CD4-positive, alpha-beta T cell (primary cell): ENCODE measurements at places on chromosomes 11 and 22.

DNA sequence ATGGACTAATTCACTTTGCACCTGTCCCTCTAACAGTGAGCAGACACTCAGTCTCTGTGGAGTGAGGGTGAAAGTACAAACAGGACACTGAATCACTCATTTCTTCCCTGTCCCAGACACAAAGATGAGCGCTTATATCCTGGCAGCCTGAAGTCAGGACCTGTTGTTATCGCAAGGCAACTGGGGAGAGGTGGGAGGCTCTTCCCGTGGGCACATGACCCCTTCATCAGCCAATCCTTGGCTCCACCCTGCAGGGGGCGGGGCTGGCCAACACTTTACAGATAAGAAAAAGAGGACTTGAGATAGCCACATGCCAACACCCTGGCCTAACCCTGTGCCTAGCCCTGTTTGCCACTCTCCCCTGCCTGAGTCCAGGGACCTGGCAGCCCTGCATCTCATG, 29.5 kb upstream of the TESMIN start:
- DNase-seq: no peak

- DNase-seq: no peak
These were observed 129.0 kb upstream of the PARVA start for GRCh38 chr11:12248330-12248729.

- DNase-seq: no peak
These were observed 10.6 kb downstream of the RPL3 start for GRCh38 chr22:39308614-39309363.

DNA sequence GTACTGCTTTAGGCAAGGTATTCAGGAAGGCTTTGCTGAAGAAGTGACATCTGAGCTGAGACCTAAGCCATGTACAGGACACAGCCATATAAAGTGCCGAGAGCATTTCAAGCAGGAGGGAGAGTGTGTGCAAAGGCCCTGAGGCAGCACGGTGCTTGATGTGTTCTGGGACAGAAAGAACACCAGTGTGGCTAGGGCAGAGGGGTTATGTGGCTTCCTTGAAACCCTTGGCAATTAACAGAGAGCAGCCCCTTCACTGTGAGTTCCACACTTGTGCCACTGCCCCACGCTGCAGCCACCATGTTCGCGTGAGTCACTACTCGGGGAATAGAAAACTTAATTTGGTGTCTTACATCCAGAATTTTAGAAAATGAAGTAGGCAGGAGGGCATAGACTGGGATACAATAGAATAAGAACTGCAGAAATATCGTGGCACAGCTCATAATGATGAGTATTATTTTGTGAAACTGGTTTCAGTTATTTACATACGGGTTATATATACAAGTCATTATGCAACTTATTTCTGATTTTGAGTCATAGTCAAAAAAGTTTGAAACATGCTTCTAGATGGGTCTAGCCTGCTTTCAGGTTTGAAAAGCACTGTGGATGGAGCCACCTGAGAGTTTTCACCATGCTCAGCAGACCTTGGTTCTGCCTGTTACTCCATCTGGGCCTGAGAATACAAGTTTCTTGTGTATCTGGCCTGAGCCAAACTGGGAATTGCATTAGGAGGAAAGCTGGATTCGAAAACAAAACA, 11.8 kb downstream of the IL10RA start:
- DNase-seq: no peak

DNA sequence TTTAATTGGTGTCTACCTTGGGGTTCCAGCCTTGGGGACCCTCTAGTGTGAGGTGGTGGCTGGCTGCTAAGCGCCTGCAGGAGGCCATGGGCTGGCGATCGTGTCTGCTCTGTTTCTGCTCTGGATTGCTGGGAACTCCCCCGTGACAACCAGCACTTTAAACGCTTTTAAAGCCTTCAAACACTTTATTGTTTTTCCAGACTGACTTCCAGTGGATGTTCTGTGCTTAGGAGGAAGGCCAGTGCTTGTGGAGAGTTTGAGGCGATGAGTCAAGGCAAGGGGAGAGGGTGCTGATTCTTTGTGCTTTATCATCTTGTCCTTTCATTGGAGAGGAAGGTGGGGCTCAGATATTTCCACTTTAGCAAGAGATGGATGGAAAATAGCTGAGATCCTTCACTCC, 81.6 kb downstream of the FLI1 start:
- DNase-seq: no peak

- peak; percentile 72 for DNase-seq
These were observed 769 bp downstream of the MAFF start for GRCh38 chr22:38202437-38203089.

DNA sequence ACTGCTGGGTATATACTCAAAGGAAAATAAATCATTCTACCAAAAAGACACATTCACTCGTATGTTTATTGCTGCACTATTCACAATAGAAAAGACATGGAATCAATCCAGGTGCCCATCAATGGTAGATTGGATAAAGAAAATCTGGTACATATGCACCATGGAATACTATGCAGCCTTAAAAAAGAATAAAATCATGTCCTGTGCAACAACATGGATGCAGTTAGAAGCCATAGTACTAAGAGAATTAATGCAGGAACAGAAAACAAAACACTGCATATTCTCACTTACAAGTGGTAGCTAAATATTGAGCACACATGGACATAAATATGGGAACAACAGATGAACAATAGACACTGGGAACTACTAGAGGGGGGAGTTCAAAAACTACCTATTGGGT, 96.3 kb downstream of the FAM76B start:
- no peak for DNase-seq

GRCh38 chr11:64536396-64536941, 54.6 kb upstream of the SLC22A12 start:
- no peak for DNase-seq

- DNase-seq: no peak
These were observed 3.7 kb upstream of the SIK2 start for GRCh38 chr11:111598559-111598958.

- no peak for DNase-seq
These were observed 56.5 kb downstream of the FLRT1 start for GRCh38 chr11:64092111-64092760.

DNA sequence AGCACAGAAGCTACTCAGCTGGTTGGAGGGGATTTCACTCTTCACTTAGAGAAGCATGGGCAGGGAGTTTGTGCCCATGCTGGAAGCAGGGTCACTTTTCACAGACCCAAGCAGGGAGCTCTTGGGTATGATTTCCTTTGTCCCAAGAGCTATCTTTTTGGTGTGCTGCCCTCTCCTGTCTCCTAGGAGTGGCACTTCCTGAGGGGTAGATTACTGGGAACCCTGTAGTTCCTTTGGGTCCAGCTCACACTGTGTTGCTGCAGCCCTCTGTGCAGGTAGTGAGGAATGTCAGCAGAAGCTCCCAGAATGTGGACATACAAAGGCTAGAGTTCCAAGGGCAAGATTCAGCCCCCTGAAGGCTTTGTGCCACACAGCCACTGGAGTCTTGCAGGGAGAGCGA, 537.1 kb upstream of the ANO3 start:
- no peak for DNase-seq

DNA sequence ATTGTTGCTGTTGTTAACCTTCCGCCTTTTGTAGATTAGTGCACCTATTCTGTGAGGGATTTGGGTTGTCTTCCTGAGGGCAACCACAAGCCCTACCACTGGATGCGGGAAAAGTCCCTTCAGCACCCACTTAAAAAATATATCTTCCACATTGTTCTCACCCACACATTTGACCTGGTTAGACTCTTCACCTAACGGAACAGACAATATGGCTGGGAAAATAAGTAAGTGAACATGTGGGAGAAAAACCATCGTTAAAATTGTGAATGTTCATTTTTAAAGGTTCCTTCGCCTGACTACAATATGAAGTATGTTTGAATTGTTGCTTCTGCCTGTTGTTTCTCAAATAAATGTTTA, 72.0 kb upstream of the MPEG1 start:
- DNase-seq: no peak

- no peak for DNase-seq
These were observed 41.4 kb upstream of the CREB3L1 start for GRCh38 chr11:46235777-46236688.

DNA sequence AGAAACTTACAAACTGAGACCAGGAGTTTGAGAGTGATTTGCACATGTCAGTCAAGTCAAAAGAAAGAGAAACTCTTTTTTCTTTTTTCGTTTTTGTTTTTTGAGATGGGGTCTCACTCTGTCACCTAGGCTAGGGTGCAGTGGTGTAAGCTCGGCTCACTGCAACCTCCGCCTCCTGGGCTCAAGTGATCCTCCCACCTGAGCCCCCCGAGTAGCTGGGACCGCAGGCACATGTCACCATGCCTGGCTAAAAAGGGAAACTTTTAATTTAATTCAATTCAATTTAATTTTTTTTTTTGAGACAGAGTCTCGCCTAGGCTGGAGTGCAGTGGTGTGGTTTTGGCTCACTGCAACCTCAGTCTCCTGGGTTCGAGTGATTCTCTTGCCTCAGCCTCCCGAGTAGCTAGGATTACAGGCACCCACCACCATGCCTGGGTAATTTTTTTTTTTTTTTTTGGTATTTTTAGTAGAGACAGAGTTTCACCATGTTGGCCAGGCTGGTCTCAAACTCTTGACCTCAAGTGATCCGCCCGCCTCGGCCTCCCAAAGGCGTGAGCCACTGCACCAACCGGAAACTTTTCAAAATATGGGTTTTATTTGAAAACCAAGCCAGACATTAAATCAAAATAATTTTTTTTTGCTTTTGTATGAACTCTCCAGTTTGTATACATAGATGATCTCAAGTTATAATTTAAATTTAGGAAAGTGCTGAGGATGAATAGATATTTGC, 9.9 kb downstream of the UCP3 start:
- DNase-seq: no peak

DNA sequence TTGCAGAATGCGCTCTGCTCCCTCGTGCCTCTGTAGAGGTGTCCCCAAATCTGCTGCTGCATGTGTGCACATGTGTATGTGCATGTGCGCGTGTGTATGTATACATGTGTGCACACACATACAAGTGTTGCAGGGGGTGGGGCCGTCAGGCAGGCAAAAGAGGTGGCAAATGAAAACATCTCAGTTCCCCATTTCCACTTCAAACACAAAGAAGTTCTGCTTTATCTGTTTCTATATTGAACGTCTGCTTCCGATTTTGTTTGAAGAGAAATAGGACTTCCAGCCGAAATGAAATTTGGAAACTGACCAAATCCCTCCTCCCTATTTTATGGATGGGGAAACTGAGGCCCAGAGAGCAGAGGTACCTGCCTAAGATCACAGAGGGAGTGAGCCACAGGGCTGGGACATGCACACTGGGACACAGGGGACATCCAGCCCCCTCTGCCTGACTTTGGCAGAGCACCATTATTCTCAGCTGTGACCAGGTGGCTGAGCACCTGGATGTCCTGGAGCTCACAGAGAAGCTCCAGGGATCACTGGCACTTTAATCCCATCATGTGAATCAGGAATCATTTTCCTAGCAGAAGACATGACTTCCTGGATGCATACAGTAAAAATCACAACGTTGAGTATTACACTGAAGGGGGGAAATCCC, 41.2 kb upstream of the ALX4 start:
- DNase-seq: no peak

- no peak for DNase-seq
These were observed 24.7 kb upstream of the CCDC188 start for GRCh38 chr22:20175597-20175900.

- DNase-seq: no peak
These were observed 27.8 kb downstream of the CEP295 start for GRCh38 chr11:93689240-93689639.

GRCh38 chr11:46601129-46601528, 7.3 kb upstream of the AMBRA1 start:
- DNase-seq: no peak

GRCh38 chr11:14370496-14370895, 11.5 kb upstream of the RRAS2 start:
- DNase-seq: no peak

- DNase-seq: no peak
These were observed 67.2 kb upstream of the CD82 start for GRCh38 chr11:44498089-44498871.

DNA sequence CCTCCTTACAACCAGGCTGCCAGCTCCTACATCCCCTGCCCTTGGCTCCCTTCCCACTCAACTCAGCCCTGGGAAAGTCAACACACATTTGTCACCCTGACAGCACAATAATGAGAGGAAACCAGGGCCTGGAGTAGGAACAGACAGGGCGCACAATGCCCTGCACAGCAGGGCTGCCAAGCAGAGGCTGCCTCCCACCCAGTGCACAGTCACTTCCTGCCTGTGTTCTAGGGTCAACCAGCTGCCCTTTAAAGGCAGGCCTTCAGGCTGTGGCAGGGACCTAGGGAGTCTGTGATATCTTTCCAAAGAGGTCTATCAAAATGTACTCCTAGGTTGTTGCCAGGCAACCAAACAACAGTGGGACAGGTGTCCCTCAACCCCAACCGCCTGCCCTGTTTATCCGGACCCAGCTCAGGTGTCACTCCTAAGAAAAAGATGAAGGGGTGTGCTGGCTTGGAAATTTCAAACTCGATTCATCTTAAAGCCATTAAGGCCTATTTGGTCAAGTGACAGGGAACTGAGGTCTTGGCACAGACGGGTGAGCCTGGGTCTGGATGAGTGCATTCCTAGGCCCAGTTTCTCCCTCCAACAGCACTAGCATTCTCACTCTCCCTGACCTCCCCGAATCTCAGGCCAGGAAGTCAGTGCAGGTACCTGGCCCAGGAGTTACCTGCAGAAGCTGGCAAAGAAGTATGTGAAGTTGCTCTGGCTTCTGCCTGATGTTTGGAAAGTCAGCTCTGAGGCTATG, 110.3 kb upstream of the PITPNB start:
- no peak for DNase-seq

DNA sequence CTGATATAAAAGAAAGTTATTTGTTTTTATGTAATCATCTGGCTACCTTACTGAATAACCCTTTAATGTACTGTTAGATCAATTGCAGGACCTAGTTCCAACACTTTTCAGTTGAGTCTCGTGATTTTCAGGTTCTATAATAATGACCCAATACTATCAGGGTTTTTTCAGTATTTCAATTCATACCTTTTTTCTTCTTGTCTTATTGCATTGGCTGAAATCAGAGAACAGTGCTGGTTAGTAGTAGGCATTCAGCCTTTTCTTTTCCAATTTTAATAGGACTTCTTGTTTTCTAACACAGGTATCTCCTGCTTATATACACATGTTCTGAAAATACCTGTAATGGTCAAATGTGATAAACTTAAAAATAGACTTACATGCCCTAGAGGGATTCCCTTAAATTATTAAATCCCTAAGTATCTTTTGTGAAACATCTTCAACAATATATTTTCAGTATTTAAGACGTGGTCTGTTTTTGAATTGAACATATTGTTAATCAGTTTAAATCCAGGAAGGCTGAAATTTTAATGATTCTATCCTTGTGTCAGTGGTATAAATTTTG, 13.6 kb downstream of the ZC3H12C start:
- no peak for DNase-seq

GRCh38 chr11:125069796-125070195, 6.7 kb downstream of the SLC37A2 start:
- DNase-seq: no peak
